ENCODE measurements at places on chromosomes 1 and 21.

DNA sequence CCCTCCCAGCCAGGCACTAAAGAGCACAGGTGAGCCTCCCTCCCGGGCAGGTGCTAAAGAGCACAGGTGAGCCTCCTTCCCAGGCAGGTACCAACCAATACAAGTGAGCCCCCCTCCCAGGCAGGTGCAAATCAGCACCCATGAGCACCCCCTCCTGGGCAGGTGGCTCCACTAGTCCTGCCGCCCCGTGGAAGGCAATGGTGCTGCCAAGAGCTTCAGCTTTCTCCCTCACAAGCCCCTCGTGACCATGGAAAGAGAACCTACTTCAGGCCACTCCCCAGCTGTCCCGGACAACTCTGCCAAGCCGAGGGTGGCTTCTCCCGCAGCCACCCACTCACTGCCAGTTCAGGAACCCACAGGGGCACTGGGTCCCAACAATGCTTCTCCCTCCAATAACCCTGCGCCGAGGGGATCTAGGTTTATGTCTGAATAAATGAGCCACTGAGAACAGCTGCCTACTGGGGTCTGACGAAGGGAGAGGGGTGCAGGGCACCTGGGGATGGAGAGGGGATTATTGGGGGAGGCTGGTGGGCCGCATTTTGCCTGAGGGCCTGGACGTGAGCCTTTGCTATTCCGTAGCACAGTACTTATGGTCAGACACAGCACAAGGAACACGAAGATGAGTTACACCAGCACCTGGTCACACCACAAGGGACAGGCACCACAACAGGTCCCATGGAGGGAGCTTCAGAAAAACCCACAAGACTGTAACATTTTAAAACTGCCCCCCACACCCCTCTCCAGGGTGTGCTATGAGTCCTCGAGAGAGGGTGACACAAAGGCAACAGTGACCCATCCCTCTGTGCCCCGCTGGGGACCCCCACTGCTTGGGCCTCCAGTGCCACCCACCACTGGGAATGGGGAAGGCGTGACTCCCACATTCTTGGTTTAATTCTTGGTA, 46.3 kb downstream of the PRDM15 start:
- DNase-seq: no peak

DNA sequence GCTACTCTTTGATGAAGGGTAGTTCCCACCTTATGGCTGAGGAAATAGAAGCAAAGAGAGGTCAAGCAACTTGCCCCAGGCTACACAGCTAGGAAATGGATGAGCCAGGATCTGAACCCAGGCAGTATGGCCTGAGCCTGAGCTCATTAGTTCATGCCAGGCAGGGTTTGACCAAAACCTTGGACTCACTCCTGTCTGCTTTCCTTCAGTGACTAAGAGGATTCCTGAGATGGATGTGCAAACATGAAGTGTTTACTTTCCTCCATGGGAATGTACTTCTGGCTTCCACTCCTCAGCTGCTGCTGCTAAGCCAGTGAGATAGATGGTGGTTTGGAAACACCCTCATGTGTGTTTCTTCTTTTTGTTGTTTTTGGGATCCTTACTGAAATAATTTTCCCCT, 35.1 kb upstream of the ERRFI1 start:
- no peak for DNase-seq

- DNase-seq: no peak
Measured at GRCh38 chr1:76492752-76493430, 374.4 kb upstream of the ST6GALNAC5 start.

GRCh38 chr1:164440232-164440631, 118.8 kb upstream of the PBX1 start:
- DNase-seq: no peak

GRCh38 chr21:45843426-45843825, 138.1 kb upstream of the COL6A1 start:
- DNase-seq: no peak

DNA sequence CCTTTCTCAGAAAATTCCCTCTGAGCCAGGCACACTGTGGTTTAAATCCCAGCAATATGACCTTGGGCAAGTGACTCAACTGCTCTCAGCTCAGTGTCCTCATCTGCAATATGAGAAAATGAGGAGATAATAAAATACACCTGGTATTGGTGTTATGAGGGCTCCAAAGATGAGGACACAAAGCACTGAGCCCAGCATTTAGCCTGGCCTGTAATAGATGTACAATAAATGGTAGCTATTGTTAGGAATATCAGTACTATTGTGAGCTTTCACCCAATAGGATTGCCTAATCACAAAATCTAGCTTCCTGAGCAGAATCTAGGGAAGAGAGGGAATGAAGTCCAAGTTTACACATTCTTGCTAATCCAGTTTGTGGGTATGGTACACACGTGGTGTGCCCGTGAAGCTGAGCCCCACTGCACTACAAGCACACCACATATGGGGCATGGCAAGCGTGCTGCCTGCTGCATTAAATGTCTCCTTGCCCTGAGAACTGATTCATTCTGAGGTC, 24.3 kb upstream of the SLC30A1 start:
- DNase-seq: no peak

DNA sequence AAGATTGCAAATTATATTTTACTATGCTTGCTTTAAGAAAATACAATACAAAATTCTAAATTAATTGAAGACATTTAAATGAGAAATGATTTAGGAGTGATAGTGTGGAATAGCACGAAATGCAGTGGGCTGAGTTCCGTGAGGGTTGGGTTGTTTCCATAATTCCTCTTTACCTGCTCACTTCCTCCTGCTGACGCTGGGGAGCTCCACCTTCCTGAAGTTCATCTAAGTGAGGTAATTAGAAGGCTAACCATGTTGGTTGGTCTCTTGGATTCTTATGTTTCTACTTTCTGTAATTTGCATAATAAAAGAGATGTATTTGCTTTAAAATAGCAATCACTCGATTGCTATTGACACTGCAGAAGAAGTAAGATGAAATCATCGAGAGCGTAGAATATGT, 4.7 kb downstream of the OR14I1 start:
- DNase-seq: no peak

GRCh38 chr1:212440419-212440818, 7.7 kb downstream of the NENF start:
- DNase-seq: no peak

- no peak for DNase-seq
Measured at GRCh38 chr1:76227621-76228020, 153.1 kb downstream of the ST6GALNAC3 start.

GRCh38 chr1:65541161-65541560, 120.7 kb downstream of the LEPR start:
- DNase-seq: no peak

DNA sequence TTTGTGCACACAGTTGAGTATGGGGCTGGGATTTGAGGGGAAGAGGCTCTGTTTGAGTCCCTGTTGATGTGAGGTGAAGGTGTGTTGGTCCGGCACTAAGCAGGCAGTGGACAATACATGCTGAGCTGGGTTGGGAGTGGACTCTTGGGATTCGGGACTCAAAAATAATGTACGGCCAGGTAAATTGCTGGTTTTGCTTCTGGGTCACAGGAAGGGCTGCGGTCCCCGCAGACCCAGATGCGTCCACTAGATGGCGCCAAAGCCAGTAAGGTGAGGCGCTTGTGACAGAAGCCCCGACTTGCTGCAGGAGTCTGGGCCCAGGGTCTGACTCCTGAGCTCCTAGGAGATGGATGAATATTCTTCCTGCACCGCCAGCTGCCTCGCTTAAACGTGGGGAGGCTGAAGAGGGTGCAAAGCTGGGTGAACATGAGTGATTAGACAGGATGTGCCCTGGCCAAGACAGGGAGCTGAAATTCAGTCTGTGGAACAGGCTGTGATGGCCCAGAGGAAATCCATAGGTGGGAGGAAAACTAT, 61.4 kb downstream of the ACBD3 start:
- peak; percentile 90 for DNase-seq

DNA sequence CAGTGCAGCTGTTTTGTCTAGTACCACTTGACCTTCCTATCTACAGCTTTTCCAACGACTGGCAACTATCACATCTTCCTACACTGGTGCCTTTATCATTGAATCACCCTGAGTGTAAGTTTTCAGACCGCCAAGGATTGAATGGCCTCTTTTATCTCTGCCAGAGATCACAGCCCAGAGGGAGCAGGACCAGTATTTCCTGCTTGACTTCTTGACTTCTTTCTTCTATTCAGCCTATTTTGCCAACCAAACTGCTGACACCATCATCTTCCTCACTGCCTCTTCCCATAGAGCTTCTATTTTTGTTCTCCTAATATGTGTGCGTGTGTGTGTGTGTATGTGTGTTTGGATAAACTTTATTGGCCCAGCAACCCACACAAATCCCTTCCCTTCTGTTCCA, 53.8 kb downstream of the SERBP1 start:
- no peak for DNase-seq

GRCh38 chr1:224433041-224433691, 1.4 kb downstream of the WDR26 start:
- DNase-seq: peak; percentile 24

DNA sequence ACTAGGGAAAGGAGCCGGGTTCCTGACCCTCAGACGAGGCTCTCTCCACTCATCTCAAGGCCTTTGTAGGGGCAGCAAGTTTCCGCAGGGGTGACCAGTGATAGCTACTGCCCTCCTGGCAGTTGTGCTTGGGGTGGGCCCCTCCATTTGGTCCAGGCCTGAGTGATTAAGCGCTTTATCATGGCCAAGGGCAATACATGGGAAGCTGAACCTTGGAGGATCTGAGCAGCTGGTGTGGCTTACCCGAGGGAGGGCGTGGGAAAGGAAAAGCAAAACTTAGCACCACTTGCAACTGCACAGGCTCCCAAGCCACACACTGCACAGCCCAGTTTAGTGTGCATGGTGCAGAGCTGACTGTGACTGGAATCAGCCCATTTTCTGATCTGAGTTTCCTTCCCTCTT, 47.8 kb downstream of the GADD45A start:
- no peak for DNase-seq

DNA sequence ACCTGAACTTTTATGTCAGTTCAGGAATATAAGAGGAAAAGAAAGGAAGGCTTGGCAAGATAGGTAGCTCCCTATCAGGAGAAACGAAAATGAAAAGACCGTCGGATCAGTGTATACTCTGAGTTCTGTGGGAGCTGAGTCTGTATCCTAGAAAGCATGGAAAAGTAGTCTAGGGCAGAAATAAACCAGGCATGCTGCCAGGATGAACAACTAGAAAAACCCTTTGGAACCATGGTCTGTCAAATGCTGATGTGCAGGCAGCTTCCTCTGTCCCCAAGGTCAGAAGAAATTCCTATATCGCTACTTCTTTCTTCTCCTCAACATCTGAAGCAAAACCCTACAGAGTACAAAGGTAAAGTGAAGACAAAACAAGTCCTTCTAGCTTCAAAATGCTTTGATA, 268.8 kb downstream of the ST6GALNAC3 start:
- DNase-seq: no peak

GRCh38 chr1:206575165-206575893, 36.9 kb downstream of the EIF2D start:
- no peak for DNase-seq

- DNase-seq: no peak
Measured at GRCh38 chr1:9589719-9590157, 1.0 kb downstream of the TMEM201 start.

DNA sequence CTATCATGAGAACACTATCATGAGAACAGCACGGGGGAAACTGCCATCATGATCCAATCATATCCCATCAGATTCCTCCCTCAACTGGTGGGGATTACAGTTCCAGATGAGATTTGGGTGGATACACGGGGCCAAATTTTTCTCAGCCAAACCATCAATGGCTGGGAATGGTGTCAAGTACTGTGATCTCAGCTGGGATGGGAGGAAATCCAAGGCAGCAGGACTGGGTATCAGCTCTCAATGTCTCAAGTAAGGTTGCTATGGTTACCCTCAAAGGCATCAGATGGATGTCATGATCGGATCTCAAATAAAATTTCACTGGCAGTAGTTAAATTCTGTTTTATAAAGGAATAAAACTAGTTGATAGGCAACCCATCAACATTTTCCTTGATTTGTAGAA, 399.0 kb downstream of the KCNT2 start:
- no peak for DNase-seq

DNA sequence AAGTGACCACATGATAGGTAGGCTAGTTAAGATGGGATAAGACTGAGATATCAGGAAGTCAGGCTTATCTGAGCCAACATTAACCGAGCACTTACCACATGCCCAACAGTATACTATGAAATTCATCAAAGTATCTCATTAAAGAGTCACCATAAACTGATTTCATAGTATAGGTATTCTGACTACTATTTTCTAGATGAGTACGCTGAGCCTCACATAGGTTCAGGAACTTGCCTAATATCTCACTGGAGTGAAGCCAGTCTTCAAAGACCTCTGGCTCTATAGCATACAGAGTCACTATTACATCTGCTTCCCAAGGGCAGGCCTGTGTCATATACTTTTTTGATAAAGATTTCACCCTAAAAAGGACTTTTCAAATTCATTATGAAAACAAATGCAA, 115.6 kb upstream of the NGF start:
- DNase-seq: no peak

DNA sequence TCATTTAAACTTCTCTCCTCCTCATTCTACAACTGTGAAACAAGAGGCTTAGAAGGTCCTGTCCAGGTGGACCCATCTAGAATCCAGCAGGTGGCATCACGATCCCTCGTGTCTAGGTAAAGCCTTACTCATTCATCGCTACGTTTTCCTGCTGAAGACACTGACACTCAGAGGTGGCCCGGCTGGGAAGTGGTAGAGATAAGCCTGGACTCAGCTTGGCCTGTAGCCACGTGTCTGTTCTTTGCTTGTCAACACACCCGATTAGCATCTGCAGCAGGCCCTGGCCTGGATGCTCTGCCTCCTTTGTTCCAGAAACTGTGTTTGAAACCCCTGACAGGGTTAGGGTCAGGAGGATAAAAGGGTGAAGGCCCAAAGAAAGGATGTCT, 43.4 kb downstream of the PARP1 start:
- DNase-seq: no peak

GRCh38 chr1:60791226-60791625, 291.1 kb upstream of the NFIA start:
- DNase-seq: no peak

- no peak for DNase-seq
Measured at GRCh38 chr21:45237401-45237800, 50.3 kb downstream of the POFUT2 start.

DNA sequence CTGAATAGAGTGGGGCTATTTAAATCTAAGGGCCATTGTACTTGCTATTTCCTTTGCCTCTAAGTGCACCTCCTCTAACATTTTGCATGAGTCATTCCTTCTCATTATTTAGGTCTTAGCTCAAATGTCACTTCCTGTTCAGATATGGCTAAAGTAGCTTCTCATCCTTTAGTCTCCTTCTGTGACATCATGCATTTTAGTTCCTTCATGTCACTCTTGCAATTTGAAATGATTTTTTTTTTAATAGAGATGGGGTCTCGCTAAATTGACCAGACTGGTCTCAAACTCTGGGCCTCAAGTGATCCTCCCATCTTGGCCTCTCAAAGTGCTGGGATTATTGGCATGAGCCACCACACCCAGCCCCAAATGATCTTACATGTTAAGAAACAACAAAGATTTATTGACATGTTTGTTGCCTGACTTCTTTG, 6.6 kb downstream of the TBX19 start:
- DNase-seq: no peak

Measured in activated CD4-positive, alpha-beta T cell treated with anti-CD3 and anti-CD28 coated beads, Interleukin-2, amount 50 U/mL, for 1 hour (primary cell).